ENCODE measurements at places on chromosomes 5 and 9.

DNA sequence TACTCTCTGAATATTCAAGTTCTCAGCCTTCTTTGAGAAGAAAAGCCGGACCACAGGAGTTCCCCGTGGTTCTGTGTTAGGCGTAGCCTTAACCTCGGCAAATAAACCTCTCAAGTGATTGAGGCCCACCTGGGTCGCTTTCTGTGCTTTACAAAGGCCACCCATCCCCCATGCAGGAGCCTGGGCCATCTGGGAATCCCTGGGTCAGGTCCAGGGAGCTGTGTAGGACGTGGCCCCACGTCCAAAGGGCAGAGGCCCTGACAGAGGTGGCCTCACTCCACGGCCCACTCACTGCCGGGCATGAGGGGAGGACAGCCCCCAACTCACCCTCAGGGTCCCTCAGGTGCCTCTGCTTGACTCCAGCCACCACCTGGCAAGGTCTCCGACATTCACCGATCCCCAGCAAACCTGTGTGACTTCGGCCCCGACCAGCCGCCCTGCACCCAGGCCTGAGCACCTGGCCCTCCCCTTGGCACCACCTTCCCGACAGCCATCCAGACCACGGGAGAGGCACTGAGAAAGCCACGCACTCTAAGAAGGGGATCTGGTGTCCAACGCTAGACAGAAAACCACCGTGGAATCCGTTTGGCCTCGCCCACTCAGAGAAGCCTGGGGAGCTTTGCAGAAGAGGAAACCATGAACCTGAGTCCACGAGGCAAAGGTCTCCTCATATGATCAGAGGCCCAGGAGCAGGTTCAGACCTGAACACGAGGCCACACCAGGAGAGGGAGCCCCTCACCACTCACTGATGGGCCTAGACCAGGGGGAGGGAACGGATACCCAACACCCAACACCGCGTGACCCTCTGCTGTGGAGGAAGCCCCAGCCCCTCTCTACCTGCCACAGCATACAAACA, 4.5 kb downstream of the SLC12A7 start:
- no peak for DNase-seq

DNA sequence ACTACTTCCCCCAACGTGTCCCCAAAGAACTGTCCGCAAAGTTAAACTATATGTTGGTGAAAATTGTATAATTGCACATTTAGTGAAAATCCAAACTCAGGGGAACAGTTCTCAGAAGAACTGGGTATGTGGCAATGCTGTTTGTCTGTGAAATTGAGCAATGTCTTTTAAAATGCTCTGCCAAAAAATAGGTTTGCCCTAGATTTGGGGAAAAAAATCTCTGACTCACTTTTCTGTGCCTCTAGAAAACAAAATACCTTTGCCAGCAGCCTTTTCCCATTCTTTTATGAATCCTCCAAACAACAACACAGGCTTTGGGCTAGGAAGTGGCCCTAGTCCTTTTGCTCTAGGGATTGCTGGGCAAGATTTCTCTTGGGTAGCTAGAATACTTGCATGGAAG, 37.4 kb upstream of the ZNF608 start:
- DNase-seq: no peak

DNA sequence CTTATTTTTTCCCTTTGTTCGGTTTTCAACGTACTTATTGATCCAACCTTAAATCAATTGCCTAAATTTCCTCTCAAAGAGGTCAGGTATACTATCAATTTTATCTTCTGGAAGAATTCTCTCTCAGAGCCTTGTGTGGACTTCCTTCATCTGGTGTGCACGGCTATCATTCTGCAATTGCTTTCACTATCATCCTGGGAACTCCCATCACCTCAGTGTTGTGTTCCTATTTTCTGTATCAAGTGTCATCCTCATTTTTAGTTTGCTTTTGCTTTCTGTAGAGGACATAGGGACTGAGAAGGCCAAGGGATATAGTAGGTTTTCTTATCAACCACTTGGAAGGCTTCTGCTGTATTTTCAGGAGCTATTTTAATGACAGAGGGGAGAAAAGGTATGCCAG, 11.3 kb downstream of the STOM start:
- no peak for DNase-seq

DNA sequence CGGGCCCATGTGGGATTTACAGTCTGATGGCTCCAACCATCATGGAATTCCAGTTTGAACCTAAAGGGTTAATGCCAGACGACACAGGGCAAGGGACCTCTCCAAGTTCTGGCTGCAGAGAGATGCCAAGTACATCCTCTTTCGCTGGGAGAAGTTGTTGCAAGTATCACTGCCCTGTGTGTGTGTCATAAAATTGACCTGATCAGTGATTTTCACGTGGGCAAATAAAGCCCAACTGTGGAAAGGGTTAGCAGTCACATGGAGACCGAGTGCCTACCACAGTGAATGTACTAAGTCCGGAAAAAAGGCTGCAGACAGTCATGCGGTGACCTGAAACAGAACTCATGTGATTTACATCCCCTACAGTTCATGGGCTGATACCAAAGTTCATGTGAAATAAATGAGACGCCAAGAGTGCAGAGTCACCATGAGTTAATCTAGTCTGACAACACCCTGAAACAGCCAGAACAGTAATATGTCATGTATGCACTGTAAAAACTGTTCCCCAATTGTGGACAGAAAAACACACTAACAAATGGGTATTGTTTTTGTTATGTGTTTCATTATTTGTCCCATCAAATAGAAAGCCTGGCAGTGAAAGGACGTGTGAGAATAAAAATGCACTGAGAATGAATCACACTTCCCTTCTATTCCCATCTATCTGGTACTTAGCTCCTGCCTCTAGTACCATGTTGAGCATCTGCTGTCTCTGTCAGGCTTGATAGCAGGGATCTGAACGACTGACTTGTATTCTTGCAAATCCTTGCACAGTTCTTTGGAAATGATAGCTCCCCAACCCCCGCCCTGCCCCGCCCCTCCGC, 115.7 kb downstream of the SUSD1 start:
- DNase-seq: no peak

- no peak for DNase-seq
Observed at GRCh38 chr5:60185231-60186099, 291.9 kb upstream of the PDE4D start.

DNA sequence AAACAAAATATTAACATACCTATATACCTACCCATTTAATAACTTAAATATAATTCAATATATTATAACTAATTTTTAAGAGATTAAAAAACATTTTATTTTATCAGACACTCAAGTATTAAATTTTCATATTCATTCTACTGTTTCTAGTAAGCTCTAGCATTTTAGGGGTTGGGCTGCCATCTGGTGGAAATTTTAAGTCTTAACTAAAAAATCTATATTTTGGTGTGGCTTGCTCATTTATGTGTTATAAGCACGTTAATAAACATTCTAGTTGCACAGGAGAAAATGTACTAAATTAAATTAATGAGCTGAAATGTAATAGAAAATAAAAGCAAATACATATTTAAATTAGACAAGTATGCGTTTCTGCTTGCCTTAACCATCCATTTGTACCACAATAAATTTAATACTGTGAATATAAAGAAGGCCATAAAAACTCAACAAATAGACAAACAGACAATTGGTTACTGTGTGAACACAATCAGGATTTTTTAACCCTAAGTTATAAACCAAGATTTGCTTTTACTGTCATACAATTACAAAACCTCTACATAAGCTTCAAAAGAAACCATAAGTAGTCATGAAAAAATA, 1728.3 kb upstream of the CDH9 start:
- no peak for DNase-seq

GRCh38 chr9:137114613-137115393, at the start of gene DPP7:
Gene DPP7, minus strand, starts transcription at chr9:137114733. Its CDS starts 20 bp downstream, at chr9:137114713.
- DNase-seq: peak; percentile 77

DNA sequence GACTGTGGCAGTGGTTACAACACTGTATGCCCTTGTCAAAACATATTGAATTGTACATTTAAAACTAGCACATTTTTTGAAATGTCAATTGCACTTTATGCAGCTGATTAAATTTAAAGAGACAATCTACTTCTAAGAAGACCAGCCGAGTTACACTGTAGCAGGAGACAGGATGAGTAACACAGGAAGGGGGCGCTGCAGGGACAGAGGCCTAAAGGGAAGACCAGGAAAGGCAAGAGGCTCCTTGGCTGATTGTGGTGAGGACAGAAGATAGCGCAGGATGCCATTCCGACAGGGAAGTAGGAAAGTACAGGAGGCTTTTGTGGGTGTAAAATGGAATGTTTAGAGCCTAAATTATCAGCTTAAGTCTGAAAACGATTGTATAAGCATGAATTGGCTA, 28.2 kb upstream of the PPP2R2B start:
- no peak for DNase-seq

GRCh38 chr9:32483343-32483742, 42.7 kb downstream of the RIGI start:
- DNase-seq: no peak

- DNase-seq: no peak
Observed at GRCh38 chr5:176392526-176392925, 4.0 kb downstream of the HIGD2A start.

DNA sequence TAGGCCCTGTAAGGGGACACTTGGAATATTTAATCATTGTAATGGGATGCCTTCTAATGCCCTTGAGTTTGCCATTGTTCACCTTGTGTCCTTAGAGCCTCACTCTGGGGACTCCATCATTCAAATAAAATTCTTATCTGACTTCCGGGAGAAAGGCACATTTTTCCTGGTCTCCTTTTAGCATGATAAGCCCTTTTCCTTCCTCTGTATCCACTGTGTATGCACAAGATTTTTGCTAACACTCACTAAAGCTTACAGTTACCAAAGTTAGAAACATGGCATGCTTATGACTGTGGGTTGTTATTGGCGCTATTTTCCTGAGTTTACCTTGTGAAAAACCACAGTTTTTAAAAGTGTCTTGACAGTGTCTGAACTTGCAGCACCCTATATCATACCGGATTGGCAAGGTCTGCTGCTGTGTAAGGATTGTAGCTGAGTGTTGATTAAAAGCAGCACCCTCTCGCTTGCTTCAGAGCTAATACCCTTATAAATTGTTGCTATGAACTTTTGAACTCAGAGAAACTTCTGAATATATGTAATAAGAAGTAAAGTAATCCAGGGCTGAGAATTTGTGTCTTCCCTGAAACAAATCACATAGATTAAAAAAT, 46.4 kb downstream of the SNCAIP start:
- no peak for DNase-seq

GRCh38 chr5:38979535-38979934, 94.7 kb downstream of the RICTOR start:
- no peak for DNase-seq

DNA sequence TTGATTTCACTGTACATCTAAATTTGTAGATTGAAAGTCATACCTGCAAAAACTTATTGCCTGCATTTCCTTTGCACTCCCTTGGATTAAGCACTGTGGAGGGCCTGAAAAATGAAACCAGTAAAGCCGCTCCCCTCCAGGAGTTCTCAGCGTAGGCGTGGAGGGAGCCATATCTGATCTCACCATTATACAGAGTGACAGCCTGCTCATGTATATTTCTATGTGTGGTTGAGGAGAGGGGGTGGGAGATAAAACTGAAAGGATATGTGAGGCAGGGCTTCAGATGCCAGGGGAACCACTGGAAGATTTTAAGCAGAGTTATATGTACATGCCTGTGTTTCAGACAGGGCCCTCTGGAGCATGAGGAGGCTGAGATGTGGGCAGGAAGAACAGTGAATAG, 303.0 kb downstream of the MSX2 start:
- no peak for DNase-seq

DNA sequence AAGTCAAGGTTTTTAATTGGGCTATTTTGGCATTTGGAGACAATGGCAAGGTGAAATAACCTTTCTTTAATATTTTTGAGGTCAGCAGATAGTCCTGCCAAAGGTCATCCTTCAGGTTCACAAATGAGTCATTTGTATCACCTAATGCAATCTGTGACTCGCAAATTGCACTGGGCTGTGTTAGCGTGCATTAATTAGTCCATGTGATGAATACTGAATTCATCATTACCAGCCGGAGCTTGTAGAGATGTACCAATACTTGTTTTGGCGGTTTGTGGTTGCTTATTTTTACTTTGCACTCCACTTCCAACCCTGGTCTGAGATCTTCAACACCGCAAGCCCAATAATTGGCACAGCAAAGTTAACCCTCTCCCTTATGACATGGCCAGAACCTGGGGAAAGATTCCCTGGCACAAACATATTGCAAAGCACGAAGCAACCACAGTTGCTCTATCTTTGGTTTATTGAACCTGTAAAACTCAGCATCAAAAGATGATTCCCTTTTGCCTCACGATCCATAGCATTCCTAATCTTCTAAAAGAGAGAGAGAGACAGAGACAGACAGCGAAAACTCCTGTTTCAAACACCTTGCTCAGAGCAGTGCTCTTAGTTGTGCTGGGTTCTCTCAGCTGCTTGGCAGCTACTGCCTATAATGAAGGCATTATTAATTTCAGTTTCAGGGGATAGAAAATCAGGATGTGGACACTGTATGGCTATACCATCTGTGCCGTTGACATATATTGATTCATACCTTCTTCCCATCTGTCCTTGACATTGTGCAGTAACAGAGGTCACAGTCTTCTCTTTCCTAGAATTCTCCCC, 178.1 kb downstream of the EBF1 start:
- DNase-seq: no peak

- DNase-seq: peak; percentile 3
Observed at GRCh38 chr5:75524071-75524470, 12.4 kb downstream of the POLK start.

GRCh38 chr5:95334900-95335538, 50.1 kb upstream of the MCTP1 start:
- no peak for DNase-seq

DNA sequence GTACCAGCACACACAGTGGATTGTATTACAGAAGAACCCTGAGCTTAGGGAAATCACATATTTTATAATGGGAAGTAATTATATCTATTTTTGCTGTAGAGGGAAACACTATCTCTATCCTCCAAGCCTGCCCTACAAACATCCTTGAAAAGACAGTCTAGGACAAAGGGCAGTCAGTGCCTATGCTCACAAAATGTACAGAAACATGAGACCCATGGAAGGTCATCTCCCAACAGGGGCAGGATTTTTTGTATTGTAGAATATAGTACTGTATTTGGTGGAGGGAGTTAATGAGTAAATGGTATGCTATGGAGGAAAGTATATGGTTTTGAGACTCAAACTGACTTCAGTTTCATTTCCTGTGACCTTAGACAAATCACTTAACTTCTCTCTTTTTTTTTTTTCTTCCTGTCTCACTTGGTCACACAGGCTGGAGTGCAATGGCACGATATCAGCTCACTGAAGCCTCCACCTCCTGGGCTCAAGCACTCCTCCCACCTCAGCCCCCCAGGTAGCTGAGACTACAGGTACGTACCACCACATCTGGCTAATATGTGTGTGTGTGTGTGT, 5.8 kb upstream of the RAB14 start:
- DNase-seq: no peak

- DNase-seq: no peak
Observed at GRCh38 chr5:73136055-73136562, 15.7 kb downstream of the TMEM171 start.

DNA sequence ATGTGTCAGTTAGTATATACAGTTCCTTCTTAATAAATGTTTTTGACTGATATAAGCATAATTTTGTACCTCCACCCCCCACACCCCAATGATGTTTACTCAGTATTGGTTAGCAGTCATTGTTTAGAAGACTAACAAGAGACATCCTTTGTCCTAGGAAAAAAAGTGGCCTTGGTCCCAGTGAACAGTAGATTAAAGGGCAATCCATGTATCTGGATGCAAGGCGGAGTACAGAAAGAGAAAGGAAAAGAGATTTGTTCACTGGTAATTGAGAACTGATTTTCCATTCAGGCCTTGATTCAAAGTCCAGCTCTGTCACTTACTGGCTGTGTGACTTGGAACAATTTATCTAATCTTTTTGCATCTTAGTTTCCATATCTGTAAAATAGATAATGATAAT, 4.6 kb downstream of the RALGPS1 start:
- no peak for DNase-seq
